Non-pigmented ciliary epithelial cell (primary cell): ENCODE measurements at places on chromosomes 16 and 17.

DNA sequence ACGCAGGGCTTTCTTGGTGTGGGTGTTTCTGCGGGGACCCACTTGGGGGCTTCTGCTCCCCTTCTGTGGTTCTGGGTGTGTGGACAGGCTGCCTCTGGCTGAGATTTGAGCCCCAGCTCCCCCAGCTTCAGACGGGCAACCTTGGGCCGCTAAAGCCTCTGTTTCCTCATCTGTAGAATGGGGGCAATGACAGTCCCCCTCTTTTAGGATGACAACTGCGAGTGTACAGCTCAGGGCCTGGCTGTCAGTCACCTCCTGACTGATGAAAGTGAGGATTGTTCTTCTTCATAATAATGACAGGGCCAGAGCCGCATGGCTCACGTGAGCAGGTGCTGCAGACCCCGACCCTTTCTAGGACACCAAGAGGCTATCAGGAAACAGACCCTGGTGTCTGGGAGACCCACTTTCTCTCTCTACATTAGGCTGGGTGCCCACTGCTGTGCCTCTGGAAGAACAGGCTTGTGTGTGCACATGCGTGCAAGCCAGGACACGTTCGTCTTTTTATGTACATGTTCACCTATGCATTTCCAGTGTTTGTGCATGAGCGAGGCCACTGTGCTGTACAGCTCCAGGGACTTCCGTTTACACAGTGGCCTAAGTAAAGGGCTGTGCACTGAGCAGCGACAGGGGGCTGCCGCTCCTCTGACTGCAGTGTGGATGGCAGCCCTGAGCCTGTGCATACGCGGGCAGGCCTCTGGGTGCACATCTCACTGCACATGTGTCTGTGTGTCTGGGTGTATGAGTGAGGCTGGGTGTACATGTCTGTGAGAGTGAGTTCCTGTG lies 4.6 kb downstream of the SPNS3 start:
- no peak for DNase-seq

- DNase-seq = no peak
These were observed 182.1 kb downstream of the RPTOR start for GRCh38 chr17:80726558-80727408.

- no peak for DNase-seq
These were observed 9.0 kb upstream of the RHBDL3 start for GRCh38 chr17:32256701-32257019.

DNA sequence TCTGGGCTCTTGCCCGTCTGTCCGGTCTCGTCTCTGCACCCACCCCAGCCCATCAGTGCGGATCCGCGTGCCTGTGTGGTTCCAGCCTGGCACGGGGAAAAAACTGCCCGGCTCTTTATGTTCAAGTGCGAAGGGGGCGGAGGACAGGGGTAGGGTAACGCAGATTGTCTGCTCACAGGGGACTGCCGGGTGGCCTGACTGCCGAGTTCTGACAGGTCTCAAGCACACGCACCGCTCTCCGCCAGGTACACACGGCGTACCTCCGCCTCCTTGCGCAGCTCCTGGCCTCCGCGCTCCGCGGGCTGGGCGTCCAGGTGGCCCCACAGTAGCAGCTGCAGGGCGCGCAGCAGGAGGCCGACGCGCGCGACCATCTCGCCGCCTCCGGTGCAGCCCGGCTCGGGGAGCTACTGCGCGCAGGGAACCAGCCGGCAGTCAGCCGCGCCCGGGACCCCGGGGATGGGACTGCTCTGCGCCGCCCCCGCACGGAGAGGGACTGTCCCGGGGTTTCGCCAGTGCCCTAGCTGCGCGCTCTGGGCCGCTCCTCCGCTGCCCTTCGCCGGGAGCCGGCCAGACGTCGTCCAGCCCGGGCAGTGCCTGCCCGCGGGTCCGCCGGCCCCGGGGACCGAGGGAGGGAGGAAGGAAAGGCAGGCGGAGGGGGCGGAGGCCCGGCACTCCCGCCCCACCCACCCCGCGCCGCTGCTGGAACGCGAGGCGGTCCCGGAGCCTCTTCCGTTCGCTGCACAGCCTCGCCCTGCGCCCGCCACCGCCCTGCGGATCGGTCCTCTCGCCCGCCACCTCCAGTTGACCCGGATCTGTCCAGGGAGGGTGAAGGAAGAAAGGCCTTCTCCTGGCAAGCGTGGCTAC lies at the start of gene MMP28:
Gene MMP28 (minus strand): TSS at position 635 of the 864 bp plus-strand sequence. CDS start 264 bp downstream, at position 371.
- DNase-seq = no peak

DNA sequence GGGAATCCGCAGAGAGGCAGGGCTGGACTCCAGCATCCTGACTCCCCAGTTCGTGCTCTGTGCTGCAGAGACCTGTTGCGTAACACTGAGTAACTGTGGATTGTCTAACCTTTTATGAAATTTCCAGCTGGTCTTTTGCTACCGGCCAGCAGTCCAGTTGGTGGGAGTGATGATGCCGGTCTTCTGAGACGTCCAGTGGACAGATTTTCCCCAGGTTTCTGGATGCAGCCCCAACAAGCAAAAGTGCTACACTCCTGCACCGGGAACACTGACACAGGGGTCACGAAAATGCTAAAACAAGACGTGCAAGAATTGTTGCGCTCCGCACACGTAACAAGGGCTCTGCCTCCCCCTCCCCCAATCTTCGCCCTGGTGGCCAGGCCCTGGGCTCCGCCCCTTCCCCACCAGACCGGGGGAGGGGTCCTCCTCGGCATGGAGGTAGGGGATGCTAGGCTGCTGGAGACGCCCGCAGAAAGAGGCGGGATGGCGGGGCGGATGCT lies 701 bp upstream of the MRC2 start:
- DNase-seq = peak; percentile 60

GRCh38 chr16:30340621-30341020 lies 14.5 kb downstream of the CD2BP2 start:
- no peak for DNase-seq

- no peak for DNase-seq
These were observed 15.3 kb upstream of the GAA start for GRCh38 chr17:80086081-80086480.

DNA sequence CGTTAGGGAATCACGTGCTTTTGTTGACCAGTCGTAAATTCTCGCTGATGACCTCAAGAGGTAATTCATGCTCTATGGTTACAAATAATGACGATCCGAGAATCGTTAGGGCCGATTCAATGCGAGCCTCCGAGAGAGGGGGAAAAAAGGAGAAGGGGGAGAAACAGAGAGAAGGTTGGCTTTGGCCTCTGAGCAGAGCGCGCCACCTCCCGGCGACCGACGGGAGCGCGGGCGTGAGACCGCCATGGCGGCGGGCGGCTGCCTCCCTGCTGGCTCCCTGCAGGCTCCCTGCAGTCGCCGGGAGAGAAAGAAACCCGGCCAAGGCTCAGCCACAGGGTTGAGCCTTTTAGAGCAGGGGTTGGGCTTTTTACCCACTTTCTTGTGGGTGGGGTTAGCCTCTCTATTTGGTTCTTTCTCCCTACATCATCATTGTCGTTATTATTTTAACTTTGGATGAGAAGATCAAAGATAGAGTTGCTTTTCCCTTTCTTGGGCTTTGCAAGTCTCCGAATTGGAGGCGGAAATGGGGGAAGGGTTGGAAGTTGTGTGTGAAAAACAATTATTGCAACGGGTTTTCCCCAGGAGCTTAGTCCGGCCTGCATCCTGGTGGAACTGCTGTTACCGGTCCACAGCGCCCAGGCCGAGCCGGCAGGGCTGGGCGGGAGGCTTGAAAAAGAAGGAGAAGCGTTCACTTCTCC lies 410 bp upstream of the HOXB5 start:
- no peak for DNase-seq

DNA sequence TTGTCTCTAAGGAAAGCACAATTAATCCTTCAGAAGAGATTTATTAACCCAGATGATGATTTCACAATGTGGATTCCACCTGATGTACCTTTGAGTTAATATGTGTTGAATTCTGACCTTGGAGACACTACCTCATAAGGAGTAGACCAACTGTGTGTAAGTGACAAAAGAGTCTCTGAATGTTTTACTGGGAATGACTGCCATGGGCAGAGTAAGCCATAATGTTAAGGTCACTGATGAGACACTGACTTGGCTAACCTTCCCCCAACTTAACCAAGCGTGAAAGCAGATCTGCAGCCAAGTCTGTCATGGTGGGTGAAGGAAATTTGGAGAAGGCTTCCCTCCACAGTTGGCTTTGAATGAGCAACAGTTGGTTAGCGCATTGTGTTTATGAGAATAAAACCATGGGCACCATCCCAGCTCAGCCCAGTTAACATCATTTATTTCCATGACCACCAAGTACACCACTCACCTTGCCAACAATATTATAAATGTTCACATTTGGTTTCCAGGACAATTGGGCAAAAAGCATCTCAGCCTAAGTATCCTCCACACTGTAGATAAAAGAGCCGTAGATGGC lies 618.5 kb downstream of the KCNJ2 start:
- DNase-seq = no peak

GRCh38 chr16:4800290-4801041 lies 2.0 kb downstream of the ROGDI start:
- no peak for DNase-seq

GRCh38 chr17:29625037-29625750 lies 2.5 kb upstream of the CORO6 start:
- DNase-seq = no peak

DNA sequence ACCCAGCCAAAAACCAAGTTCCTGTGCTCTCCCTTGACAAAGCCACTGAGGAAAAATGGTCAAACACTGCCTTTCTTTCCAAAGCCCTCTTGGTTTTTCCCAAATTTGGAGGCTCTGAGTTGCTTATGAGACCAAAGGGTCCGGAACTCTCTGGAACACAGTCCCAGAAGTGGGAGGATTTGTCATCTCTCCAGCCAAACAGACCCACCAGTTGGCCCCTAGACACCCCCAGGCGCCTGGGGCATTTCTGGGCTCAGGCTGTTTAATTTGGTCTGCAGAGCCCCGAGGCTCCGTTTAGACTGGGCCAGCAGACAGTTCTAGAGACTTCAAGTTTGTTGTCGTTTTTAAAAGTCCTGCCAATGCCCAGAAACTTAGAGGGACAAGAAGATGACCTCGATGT lies 239.1 kb downstream of the SEC14L1 start:
- no peak for DNase-seq

DNA sequence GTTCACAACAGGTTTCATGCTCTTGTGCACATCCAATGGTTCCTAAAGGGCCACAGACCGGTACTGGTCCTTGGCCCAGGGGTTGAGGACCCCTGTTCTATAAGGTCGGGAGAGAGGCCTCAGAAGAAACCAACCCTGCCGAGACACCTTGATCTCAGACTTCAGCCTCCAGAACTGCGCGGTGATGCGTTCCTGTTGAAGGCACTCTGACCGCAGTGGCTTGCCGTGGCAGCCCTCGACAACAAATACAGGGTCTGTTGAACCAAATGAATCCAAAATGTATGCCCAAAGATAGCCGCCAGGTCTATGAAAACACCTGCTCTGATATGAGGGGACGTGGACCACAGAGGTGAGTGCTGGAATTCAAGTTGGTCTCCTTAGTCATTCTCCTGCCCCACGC lies 389.8 kb downstream of the SEC14L1 start:
- no peak for DNase-seq

- DNase-seq = no peak
These were observed 50.3 kb downstream of the CPPED1 start for GRCh38 chr16:12753203-12754023.

- DNase-seq = no peak
These were observed 887.3 kb downstream of the CDH8 start for GRCh38 chr16:61148930-61149329.

GRCh38 chr16:17350207-17350606 lies 120.6 kb downstream of the XYLT1 start:
- no peak for DNase-seq

DNA sequence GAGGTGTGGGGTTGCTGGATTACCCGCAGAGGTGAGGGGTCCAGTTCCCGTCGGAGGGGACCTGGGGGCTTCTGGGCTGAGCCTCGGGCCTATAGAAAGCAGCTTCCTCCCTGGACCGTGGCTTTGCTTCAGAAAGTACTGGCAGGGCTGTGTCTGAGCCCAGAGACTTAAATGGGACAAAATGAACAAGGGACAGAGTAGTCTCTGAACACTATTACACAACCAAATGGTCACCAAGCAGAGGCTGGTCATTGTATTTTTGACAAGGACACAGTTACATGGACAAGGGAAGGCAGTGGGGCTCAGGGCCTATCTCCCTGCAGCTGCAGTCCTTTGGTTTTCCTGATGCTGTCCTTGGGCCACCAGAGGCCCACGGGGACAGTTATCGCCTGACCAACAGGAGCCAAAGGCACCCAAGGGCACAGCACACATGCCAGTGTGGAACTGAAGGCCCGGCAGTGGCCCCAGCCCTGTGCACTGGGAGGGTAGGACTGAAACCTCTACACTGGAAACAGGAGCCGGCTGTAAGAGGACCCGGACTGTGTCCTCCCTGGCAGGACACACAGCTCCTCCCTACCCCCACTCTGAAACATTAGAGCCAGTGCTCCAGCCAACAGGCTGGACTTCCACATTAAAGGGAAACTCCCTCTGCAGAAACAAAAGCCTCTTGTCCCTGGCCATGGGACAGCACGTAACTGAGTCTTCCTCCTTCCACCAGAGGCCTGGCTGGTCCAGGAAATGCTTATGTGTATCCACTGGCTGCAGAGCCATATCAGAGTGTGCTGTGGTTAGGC lies 26.0 kb upstream of the ERN1 start:
- DNase-seq = no peak

- DNase-seq = peak; percentile 46
These were observed 968.1 kb downstream of the CDH11 start for GRCh38 chr16:64153718-64154117.

GRCh38 chr16:25108054-25108453 lies 3.5 kb upstream of the LCMT1 start:
- no peak for DNase-seq

GRCh38 chr17:80360396-80360795 lies 54.6 kb upstream of the ENDOV start:
- DNase-seq = no peak

- peak; percentile 28 for DNase-seq
These were observed 8.3 kb downstream of the MRPL27 start for GRCh38 chr17:50364715-50365114.

DNA sequence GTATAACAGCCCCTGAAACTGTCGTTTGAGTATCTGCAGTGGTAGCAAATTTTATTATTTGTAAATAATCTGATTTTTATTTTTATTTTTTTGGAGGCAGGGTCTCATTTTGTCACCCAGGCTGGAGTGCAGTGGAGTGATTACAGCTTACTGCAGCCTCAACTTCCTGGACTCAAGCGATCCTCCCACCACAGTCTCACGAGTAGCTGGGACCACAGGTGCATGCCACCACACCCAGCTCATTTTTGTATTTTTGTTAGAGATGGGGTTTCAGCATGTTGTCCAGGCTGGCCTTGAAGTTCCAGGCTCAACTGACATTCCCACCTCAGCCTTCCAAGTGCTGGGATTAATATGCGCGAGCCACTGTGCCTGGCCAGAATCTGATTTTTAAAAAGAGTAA lies 2.8 kb downstream of the NDEL1 start:
- no peak for DNase-seq

- DNase-seq = no peak
These were observed 222.1 kb downstream of the RBFOX3 start for GRCh38 chr17:79388556-79389295.

- DNase-seq = no peak
These were observed 9.5 kb downstream of the CAVIN1 start for GRCh38 chr17:42413464-42414040.

- no peak for DNase-seq
These were observed 151.3 kb downstream of the MAF start for GRCh38 chr16:79449067-79449769.
